ENCODE measurements at places on chromosomes 13 and 19.

- DNase-seq: no peak
Observed at GRCh38 chr19:1136201-1136600, 32.4 kb downstream of the GPX4 start.

- DNase-seq: no peak
Observed at GRCh38 chr13:44079413-44080205, 199.9 kb downstream of the LACC1 start.

GRCh38 chr19:39139971-39140453, 14.4 kb downstream of the PAK4 start:
- no peak for DNase-seq

- DNase-seq: no peak
Observed at GRCh38 chr13:95411428-95412040, 110.3 kb upstream of the ABCC4 start.

DNA sequence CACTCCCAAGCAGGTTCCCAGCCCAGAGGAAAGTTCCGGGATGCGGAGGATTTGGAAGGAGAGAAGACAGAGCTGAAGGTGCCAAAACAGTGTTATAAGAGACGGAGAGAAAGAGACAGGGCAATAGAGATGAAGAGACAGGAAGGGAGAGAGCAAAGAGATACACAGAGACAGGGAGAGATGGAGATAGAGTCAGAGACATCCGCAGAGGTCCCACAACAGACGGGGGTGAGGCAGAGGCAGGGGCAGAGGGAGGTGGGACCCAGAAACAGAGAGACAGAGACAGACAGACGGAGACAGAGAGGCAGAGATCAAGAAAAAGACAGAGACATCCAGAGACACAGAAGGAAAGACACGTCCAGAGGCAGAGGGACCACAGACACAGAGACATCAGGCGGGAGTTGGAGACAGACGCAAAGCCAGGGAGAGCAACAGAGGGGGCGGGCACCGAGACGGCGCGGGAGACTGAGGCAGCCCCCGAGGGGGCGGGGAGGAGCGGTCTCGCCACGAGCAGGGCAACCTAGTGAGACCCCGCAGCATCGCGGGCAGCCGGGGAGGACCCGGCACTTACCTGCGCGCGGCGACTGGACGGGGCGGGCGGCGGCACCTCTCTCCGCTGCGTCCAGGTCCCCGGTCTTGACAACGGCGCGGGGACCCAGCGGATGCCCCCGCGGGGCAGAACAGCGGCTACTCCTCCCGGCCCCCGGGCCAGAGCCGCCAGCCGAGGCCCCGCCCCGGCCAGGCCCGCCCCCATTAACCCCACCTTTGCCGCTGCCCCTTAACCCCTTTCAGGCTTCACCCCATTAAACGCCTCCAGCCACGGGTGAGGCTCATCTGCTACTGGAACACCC, at the start of gene GPR4:
Gene GPR4 (minus strand): TSS at position 689 of the 851 bp plus-strand sequence. CDS start 10,346 bp downstream, outside the sequence.
- DNase-seq: no peak

- no peak for DNase-seq
Observed at GRCh38 chr13:100527644-100528043, 60.9 kb downstream of the GGACT start.

- DNase-seq: no peak
Observed at GRCh38 chr13:78239714-78240113, 321.1 kb upstream of the EDNRB start.

DNA sequence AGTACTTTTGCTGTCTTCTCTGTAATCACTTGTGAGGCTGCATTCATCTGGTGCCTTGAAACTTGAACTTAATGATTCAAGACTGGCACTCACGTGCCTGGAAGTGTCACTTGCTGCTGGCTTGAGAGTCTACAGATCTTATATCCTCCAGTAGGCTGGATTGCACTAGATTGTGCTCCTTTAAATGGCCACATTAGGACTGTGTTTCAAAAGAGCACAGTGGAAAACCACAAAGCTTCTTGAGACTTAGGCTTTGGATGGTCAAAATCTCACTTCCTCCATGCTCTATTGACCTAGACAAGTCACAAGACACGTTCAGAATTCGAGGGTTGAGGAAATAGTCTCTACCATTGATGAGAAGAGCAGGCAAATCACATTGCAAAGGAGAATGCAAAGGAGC, 1278.8 kb upstream of the MIR17HG start:
- no peak for DNase-seq

DNA sequence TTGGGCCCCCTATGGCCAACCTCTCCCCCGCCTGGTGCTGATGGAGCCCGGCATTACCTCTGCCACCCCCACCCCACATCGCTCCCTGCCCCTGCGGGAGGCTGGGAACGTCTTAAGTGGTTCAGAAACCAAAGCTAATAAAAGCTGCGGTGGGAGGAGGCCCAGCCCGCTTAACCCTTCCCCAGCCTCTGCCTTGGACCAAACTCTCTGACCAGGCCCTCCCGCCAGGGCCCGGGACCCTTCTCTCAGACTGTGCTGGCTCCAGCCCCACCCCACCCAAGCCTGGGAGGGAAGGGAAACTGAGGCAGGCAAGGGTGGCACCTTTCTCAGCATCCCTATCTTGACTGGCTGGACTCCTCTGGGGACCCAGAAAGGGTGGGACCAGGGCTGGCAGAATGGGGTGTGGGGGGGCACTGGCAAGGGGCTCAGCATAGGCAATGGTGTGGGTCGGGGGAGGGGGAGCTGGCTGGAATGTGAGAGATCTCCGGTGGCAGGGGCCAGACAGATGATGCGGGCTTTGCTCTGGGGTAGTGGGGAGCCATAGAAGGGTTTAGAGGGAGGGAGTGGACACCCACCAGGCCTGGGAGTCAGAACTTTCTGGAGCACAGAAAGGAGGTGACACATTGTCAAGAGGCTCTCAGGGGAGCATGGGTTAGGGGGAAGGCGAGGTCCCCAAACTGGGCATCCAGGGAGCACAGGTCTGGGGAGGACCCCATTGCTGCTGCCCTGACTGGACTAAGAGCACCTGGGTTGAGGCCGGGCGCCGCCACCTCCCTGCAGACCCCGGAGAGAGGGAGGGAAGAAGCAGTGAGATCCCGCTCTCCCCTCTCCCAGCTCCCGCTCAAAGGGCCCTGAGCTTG, 21.9 kb downstream of the SMIM24 start:
- DNase-seq: no peak

GRCh38 chr13:109163037-109163379, 533.6 kb downstream of the MYO16 start:
- DNase-seq: no peak

Measured in naive thymus-derived CD8-positive, alpha-beta T cell (primary cell).